ENCODE measurements at places on chromosomes 4 and X.

- no peak for DNase-seq
Observed at GRCh38 chr4:66032571-66032970, 362.3 kb upstream of the EPHA5 start.

- no peak for DNase-seq
Observed at GRCh38 chr4:125043486-125043885, 271.3 kb upstream of the FAT4 start.

- no peak for DNase-seq
Observed at GRCh38 chr4:173397604-173398003, 1.3 kb downstream of the SCRG1 start.

- no peak for DNase-seq
Observed at GRCh38 chrX:137565318-137565904, 516 bp upstream of the ZIC3 start.

- no peak for DNase-seq
Observed at GRCh38 chr4:20487852-20488251, 212.4 kb upstream of the PACRGL start.

Data from activated naive CD8-positive, alpha-beta T cell treated with anti-CD3 and anti-CD28 coated beads, Interleukin-2, amount 10 ng/mL, durations not matched to agents 7 days and 5 days (primary cell).